ENCODE measurements at places on chromosomes 5 and 9. TPM values are rescaled to one million over a fixed set of nuclear protein-coding genes. Genes with fewer than 3 reads are reported as not detected.

ORM2 gene
- not detected for total RNA-seq

HSPB3 gene
- not detected for total RNA-seq

MSX2 gene
- total RNA-seq: 0.09 TPM

PCDHGA2 gene
- 0.90 TPM for total RNA-seq

PHF24 gene
- total RNA-seq: not detected

GPX3 gene
- total RNA-seq: 3.8 TPM

KCNN2 gene
- 0.54 TPM for total RNA-seq

WNT8A gene
- total RNA-seq: not detected

SPAG8 gene
- 0.27 TPM for total RNA-seq

HRH2 gene
- total RNA-seq: 0.09 TPM

FOXD4L5 gene
- 0.09 TPM for total RNA-seq

MFAP3 gene
- 105 TPM for total RNA-seq

UBE2QL1 gene
- total RNA-seq: 0.09 TPM

SLCO6A1 gene
- not detected for total RNA-seq

TSLP gene
- 0.09 TPM for total RNA-seq

SPARC gene
- 628 TPM for total RNA-seq

PCDHGA3 gene
- total RNA-seq: 1.9 TPM

All from endothelial cell of coronary artery (primary cell).